ENCODE measurements at places on chromosomes 5 and 9. TPM values are rescaled to one million over a fixed set of nuclear protein-coding genes. Genes with fewer than 3 reads are reported as not detected.

Gene KIF3A
- total RNA-seq, result 33.6 TPM

Gene ARHGEF39
- 9.1 TPM for total RNA-seq

Gene GRXCR2
- not detected for total RNA-seq

Gene PHF24
- total RNA-seq, result 0.29 TPM

Gene GAS1
- total RNA-seq, result 4.0 TPM

Gene S100Z
- 1.2 TPM for total RNA-seq

Gene MORN5
- total RNA-seq, result 0.57 TPM

Gene TAF1L
- total RNA-seq, result not detected

Gene FOXD4L5
- total RNA-seq, result 0.29 TPM

Gene F2RL2
- 0.16 TPM for total RNA-seq

Gene LHX6
- total RNA-seq, result 1.6 TPM

- DNase-seq, result no peak
- no peak overlapping the region for H3K27ac ChIP-seq
- no peaks in the 10 kb centered on the region for H3K36me3 ChIP-seq
- no peak overlapping the region for H3K4me3 ChIP-seq
- peaks cover 4% of the 10 kb centered on the region for H3K27me3 ChIP-seq
- peaks cover 7% of the 10 kb centered on the region for H3K4me1 ChIP-seq
Observed at GRCh38 chr5:127320032-127320965, 29.7 kb downstream of the MEGF10 start.

GRCh38 chr5:35319333-35320002 is 89.2 kb upstream of the PRLR start:
- H3K27me3 ChIP-seq, result no peaks in the 10 kb centered on the region
- DNase-seq, result no peak
- no peaks in the 10 kb centered on the region for H3K4me1 ChIP-seq
- H3K36me3 ChIP-seq, result no peaks in the 10 kb centered on the region
- H3K4me3 ChIP-seq, result no peak overlapping the region
- no peak overlapping the region for H3K27ac ChIP-seq

GRCh38 chr5:6424110-6424659 is 24.5 kb upstream of the UBE2QL1 start:
- H3K36me3 ChIP-seq, result no peaks in the 10 kb centered on the region
- DNase-seq, result no peak
- no peak overlapping the region for H3K4me3 ChIP-seq
- H3K4me1 ChIP-seq, result no peaks in the 10 kb centered on the region
- peaks cover 43% of the 10 kb centered on the region for H3K27me3 ChIP-seq

- H3K27me3 ChIP-seq, result no peaks in the 10 kb centered on the region
- no peaks in the 10 kb centered on the region for H3K4me1 ChIP-seq
- no peak for DNase-seq
- no peak overlapping the region for H3K4me3 ChIP-seq
- no peak overlapping the region for H3K27ac ChIP-seq
- no peaks in the 10 kb centered on the region for H3K36me3 ChIP-seq
Observed at GRCh38 chr5:81006947-81007636, 46.9 kb downstream of the RASGRF2 start.

- no peaks in the 10 kb centered on the region for H3K27me3 ChIP-seq
- H3K4me1 ChIP-seq, result peaks cover 2% of the 10 kb centered on the region
- no peak overlapping the region for H3K27ac ChIP-seq
- no peak for DNase-seq
- H3K36me3 ChIP-seq, result peaks cover 15% of the 10 kb centered on the region
- no peak overlapping the region for H3K4me3 ChIP-seq
Observed at GRCh38 chr5:55320571-55320970, 12.8 kb downstream of the MTREX start.

DNA sequence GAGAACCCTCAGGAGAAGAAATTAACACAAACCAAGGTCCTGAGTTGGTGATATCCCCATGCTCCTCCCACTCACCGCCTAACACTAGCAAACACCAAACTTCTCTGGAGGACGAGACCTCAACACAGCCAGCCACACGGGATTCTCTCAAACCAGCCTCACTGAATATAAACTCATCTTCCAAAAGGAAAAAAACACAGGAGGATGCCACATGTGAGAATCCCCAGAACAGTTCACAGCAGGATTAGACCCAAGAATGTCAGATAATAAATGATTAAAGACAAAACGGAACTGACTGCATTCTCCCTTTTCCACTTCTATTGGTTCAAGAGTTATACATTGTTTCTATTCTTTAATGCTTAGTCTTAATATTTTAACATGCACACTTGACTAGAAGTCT is 89.2 kb downstream of the LPAR1 start:
- no peaks in the 10 kb centered on the region for H3K27me3 ChIP-seq
- no peak overlapping the region for H3K27ac ChIP-seq
- peaks cover 1% of the 10 kb centered on the region for H3K4me1 ChIP-seq
- no peak for DNase-seq
- H3K36me3 ChIP-seq, result peaks cover 2% of the 10 kb centered on the region
- no peak overlapping the region for H3K4me3 ChIP-seq

GRCh38 chr9:5085993-5086392 is 99.4 kb downstream of the INSL6 start:
- H3K27me3 ChIP-seq, result no peaks in the 10 kb centered on the region
- H3K4me3 ChIP-seq, result no peak overlapping the region
- DNase-seq, result no peak
- H3K27ac ChIP-seq, result peak overlapping the region; percentile 39

DNA sequence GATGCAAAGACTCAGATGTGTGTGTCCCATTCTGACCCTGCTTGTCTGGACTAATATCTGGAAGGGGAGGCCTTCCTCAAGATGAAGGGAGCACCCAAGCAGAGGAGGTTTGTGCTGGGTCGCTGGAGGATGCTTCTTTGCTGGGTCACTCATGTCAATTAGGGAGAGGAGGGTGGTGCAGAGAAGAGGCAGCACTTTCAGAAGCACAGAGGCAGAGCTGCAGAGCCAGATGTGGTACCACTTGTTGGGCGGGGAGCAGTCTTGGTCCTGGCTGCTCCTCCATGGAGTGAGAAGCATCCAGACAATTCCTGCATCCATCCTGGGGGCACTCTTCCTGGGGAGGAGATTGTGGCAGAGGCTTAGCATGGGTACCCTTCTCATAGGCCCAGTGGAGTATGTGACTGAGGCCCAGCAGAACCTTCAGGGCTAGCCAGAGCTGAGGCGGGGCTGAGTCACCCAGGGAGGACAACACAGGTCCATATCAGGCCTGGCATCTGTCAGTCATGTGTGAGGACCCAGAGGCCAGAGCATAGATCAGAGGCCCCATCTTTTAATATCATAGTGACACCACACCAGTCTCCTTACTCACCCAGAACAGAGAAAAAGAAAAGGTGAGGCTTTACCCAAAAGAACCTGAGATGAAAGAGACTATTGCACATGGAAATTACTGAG is 59.8 kb downstream of the TNFSF15 start:
- H3K4me1 ChIP-seq, result no peaks in the 10 kb centered on the region
- no peak overlapping the region for H3K27ac ChIP-seq
- no peak for DNase-seq
- H3K4me3 ChIP-seq, result no peak overlapping the region

GRCh38 chr5:10243660-10244240 is 5.9 kb downstream of the ATPSCKMT start:
- H3K27me3 ChIP-seq, result no peaks in the 10 kb centered on the region
- peak overlapping the region; percentile 87 for H3K27ac ChIP-seq
- H3K36me3 ChIP-seq, result peaks cover 9% of the 10 kb centered on the region
- H3K4me3 ChIP-seq, result no peak overlapping the region
- peaks cover 15% of the 10 kb centered on the region for H3K4me1 ChIP-seq

- no peak overlapping the region for H3K4me3 ChIP-seq
- H3K4me1 ChIP-seq, result peaks cover 4% of the 10 kb centered on the region
- no peaks in the 10 kb centered on the region for H3K36me3 ChIP-seq
- DNase-seq, result no peak
- H3K27ac ChIP-seq, result no peak overlapping the region
Observed at GRCh38 chr5:138448481-138449398, 9.9 kb downstream of the REEP2 start.

DNA sequence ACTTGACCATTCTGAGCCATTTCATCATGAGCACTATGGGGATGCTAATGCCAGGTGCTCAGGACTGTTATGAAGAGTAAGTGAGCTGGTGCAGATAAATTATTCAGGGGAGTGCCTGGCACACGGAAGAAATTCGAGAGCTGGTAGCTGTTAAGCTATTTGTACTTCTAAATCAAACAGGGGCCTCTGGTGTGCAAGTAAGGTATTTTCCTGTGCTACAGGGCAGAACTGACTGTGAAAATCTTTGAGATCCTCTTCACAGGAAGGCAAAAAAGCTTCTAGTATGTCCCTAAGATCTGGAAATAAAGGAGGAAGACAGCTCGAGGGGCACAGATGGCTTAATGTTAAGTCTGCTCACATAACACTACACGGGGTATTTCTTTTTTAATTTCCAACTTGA is 106.3 kb upstream of the SPOCK1 start:
- H3K36me3 ChIP-seq, result no peaks in the 10 kb centered on the region
- no peak overlapping the region for H3K27ac ChIP-seq
- no peaks in the 10 kb centered on the region for H3K27me3 ChIP-seq
- H3K4me3 ChIP-seq, result no peak overlapping the region
- no peak for DNase-seq

DNA sequence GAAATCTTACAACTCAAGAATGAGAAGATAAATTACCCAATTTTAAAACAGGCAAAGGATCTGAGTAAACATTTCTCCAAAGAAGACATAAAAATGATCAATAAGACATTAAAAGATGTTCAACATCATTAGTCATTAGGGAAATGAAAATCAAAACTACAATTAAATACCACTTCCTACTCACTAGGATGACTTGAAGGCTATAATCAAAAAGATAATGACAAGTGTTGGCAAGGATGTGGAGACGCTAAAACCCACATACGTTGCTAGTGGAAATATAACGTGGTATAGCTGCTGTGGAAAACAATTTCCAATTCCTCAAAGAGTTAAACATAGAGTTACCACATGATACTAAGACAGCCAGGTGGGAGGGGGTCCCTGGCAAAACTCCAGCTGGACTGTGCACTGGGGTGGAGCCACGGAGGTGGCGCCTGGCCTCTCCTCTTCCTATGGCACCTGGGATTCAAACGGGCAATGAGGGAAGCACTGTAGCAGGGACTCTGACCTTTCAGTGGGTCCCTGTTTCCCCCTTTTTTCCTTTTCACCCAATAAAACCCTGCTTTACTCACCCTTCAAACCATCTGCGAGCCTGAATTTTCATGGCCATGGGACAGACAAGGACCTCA is 5.9 kb downstream of the ARSB start:
- H3K27me3 ChIP-seq, result no peaks in the 10 kb centered on the region
- H3K36me3 ChIP-seq, result no peaks in the 10 kb centered on the region
- no peak overlapping the region for H3K4me3 ChIP-seq
- no peak for DNase-seq
- no peak overlapping the region for H3K27ac ChIP-seq

- no peak for DNase-seq
- no peak overlapping the region for H3K27ac ChIP-seq
- H3K27me3 ChIP-seq, result no peaks in the 10 kb centered on the region
- H3K36me3 ChIP-seq, result no peaks in the 10 kb centered on the region
- no peak overlapping the region for H3K4me3 ChIP-seq
Observed at GRCh38 chr5:67381236-67381880, 184.8 kb upstream of the CD180 start.

GRCh38 chr9:89723469-89724100 is 118.8 kb downstream of the GADD45G start:
- no peak overlapping the region for H3K4me3 ChIP-seq
- peaks cover 12% of the 10 kb centered on the region for H3K4me1 ChIP-seq
- H3K36me3 ChIP-seq, result no peaks in the 10 kb centered on the region
- no peak overlapping the region for H3K27ac ChIP-seq
- H3K27me3 ChIP-seq, result peaks cover 11% of the 10 kb centered on the region

DNA sequence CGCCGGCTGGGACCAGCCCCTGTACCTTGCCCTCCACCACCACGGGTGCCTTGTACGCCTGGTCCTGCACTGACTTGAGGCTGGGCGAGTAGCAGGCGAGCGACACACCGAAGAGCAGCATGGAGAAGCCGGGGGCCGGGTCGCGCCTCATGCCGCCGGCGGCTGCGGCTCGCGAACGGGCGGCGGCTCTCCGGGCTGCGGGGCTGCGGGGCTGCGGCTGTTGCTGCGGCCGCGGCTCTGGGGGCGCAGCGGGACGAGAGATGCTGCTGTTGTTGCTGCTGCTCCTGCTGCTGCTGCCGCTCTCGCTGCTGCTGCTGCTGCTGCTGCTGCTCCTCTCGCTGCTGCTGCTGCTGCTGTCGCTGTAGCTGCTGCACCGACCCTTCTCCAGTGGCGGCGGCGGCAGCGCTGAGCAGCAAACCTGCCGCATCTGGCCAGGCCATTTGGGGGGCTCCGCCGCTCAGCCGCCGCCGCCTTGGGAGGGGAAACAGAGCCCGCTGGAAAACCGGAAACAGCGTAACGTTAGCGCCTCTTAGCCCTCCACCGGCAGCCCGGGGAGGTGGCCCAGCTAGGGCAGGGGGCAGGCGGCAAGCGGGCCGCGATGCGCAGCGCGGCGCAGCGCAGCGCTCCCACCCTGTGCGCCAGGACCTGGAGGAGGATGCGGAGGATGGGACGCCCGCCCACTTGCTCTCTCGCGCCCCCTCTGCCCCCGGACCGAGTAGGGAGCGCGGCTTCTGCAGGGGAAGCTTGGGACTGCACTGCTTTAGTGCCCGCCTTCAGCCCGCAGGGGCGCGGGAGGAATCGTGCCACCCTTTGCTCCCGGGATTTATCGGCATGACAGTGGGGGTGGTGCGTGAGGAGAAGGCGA is at the start of gene NRG2:
Gene NRG2, minus strand, starts transcription at position 657 of the 865 bp plus-strand sequence.
- H3K4me1 ChIP-seq, result peaks cover 37% of the 10 kb centered on the region
- DNase-seq, result peak; percentile 73
- H3K4me3 ChIP-seq, result peak within 1 kb of the TSS; percentile 84
- peaks cover 26% of the 10 kb centered on the region for H3K27me3 ChIP-seq
- H3K36me3 ChIP-seq, result no peaks in the 10 kb centered on the region
- H3K27ac ChIP-seq, result no peak within 1 kb of the TSS

DNA sequence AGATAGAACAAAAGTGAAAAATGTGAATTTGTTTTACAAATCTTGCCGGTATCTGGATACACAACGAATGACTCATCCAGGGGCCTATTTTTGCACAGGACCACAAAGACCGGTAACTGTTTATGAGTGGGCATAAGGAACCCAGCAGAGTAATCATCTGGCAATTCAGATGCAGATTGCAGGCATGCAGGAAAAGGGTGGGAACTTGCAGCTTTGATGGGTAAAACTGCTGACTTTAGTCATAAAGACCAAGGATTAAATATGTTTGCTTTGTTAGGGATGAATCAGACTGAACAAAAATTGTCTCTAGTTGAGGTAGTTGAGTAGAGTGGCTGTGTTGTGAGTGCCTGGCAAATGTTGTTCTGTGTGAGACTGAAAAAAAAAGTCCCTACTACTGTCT is 309.6 kb upstream of the CCNH start:
- no peaks in the 10 kb centered on the region for H3K36me3 ChIP-seq
- DNase-seq, result no peak
- H3K4me3 ChIP-seq, result no peak overlapping the region
- peaks cover 6% of the 10 kb centered on the region for H3K4me1 ChIP-seq
- no peaks in the 10 kb centered on the region for H3K27me3 ChIP-seq
- H3K27ac ChIP-seq, result no peak overlapping the region

DNA sequence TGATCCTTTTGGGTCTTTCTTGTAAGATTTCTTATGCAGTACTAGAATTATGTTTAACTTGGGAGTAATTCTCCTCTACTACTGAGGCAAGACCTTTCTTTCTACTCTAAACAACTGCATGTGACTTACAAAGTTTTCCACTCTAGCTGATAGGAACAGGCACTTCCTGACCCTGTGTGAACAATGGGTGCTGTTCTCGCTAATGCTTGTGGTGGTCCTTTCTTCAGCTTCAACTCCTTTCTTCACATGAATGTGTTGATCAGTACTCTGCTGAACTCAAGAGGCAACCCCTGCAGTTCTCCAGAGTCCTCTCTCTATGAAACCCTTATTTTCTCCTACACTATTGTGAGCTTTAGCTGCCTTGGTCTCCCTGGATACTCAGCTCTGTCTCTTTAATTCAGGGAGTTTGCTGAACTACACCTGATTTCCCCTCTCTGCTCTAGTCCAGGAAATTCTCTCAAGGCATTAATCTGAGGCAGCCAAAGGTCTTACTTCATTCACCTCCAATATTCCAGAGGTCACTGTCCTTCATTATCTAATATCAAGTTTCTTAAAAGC is 484.6 kb upstream of the PIK3R1 start:
- H3K27ac ChIP-seq, result peak overlapping the region; percentile 72
- DNase-seq, result no peak
- peaks cover 13% of the 10 kb centered on the region for H3K4me1 ChIP-seq
- no peaks in the 10 kb centered on the region for H3K36me3 ChIP-seq
